ENCODE measurements at places on chromosomes 5 and 9.

- DNase-seq: no peak
Measured at GRCh38 chr9:112325127-112325526, 8.3 kb downstream of the PTBP3 start.

GRCh38 chr5:157492886-157493285 is 32.9 kb downstream of the NIPAL4 start:
- DNase-seq: no peak

- DNase-seq: no peak
Measured at GRCh38 chr5:131266370-131267060, 2.7 kb downstream of the CDC42SE2 start.

GRCh38 chr5:5164163-5164562 is 24.0 kb downstream of the ADAMTS16 start:
- no peak for DNase-seq

DNA sequence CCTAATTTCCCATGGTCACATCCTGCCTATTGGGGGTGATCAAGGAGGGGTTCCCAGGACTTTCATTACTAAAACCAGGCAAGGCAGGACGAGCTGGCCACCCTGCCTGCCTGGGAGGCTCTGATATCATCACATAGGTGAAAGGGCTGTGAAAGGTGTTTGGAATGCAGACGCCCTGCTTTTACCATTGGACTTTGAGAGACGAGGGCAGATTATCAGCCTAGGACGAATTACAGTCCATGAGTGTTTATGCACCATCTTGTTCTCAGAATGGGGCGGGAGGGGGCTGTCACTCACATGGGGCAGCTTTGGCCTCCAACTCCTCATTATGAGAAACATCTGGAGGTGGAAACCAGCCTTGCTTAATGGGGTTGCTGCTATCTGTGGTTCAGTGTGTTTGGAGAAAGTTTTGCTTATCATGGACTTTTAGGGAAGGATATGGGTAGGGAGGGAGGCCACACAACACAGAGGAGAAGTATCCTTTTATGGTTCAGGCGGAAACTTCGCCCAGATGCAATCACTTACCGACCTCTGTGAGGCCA is 69.8 kb upstream of the UBTD2 start:
- DNase-seq: no peak

All from germinal center (tissue), 1 donor.